ENCODE measurements at places on chromosomes 6 and 20.

GRCh38 chr6:168607272-168608112, 166.5 kb downstream of the SMOC2 start:
- DNase-seq = no peak

DNA sequence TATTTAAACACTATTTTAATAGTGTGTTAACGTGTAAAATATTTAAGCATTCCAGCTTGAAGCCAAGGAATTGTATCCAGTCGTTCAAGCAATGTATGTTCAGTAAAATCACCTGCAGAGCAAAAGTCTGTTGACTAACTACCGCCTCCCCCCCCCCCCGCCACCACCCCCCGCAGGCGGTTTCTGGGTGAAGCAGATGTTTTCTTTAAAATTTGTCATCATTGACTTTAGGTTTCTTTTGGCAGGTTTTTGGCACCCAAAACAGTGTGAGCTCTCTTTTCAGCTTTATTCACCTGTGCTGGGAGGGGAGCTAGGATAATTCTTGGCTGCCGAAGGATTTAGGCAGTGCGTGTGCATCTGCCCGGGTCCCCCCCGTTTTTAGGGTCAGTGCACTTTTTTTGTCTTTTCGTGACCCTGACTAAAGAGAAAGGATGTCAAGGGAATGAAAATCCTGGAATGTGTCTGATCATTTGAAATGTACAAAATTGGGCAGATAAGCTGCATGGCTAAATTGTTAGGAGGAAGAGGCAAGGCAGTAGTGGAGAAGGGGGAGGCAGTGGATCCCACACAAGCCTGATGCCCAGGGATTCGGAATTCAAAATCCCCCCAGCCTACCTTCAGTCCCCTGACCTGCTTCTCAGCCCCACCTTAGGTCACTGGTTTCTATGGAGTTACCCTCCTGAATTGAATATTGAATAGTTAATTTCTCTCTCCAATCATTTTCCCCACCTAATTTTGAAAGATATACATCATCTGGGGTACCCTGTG, 1.1 kb downstream of the EDN1 start:
- DNase-seq = no peak

DNA sequence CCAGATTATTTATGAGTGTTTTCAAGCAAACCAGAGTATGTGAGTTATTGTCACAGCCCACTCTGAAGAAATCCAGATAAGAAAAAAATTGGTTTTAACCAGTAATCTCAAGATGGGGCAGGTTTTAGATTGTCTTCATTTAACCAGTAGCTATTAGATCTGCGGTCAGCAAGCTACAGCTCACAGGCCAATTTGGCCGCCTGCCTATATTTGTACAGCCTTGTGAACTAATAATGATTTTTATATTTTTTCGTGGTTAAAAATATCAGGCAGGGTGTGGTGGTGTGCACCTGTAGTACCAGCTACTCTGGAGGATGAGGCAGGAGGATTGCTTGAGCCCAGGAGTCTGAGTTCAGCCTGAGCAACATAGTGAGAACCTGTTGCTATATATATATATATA, 5.0 kb downstream of the FAM209B start:
- DNase-seq = no peak

DNA sequence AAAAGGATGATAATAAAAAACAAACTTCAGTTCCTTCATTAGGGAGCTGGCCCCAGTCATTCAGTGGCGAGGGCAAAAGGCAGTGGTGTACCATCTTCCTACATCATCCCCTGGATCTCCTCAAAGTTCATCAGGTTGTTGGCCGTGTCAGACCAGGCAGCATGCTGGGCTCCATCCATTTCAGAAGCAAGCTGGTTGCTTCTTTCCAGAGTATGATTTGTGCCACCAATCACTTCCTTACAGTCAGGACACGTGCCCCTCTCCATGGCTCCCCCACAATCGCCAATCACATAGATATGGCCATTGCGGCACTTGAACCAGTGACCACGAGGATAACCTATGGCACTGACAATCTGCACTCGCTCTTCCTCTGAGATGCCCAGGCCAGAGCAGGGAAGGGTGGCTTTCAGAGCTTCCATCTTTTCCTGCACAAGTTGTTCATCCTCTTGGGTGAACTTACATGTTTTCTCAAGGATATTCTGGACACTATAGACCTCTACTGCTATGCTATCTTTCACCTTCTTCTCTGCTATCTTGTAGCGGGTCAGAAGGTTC, 28.0 kb downstream of the DDX27 start:
- no peak for DNase-seq

- DNase-seq = no peak
These were observed 48.7 kb upstream of the SRSF6 start for GRCh38 chr20:43408848-43409576.

GRCh38 chr6:81304466-81304865, 448.0 kb downstream of the TENT5A start:
- no peak for DNase-seq

- DNase-seq = no peak
These were observed 309.1 kb downstream of the LMBRD1 start for GRCh38 chr6:69487688-69488087.

- DNase-seq = no peak
These were observed 44.0 kb downstream of the SMPDL3A start for GRCh38 chr6:122833021-122833491.
